ENCODE measurements at places on chromosomes 7 and 10.

DNA sequence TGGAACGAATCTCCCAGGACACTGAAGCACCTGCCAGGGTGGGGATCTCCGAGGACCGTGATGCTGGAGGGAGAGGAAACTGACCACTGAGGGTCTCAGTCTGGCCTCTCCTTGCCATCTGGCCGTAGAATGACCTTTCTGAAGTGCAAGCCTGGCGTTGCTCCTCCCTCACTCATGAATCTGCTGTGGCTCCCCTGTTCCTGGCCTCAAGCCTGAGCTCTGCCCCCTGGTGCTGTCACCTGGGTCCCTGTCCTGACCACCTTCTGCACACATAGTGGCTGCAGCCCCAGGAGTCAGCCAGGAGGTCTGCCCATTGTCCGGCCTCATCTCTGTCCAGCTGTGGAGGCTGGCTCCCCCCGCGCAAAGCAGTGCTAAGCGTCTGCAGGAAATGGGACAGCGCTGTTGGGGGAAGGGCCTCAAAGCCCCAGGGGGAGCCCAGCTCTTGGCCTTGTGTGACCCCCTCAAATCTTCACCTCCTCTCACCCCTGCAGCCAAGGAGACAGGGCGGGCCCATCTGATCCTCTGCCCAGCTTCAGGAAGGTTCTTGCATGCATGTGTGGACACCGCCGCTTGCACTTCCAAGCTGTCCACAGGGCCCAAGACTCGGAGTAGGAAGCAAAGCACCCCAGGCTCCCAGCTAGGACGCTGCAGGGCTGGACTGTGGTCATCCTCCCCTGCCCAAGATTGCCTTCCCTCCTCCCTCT is 65.7 kb downstream of the MYL10 start:
- DNase-seq = no peak

- DNase-seq = no peak
These were observed 143.2 kb downstream of the REEP3 start for GRCh38 chr10:63664341-63664885.

DNA sequence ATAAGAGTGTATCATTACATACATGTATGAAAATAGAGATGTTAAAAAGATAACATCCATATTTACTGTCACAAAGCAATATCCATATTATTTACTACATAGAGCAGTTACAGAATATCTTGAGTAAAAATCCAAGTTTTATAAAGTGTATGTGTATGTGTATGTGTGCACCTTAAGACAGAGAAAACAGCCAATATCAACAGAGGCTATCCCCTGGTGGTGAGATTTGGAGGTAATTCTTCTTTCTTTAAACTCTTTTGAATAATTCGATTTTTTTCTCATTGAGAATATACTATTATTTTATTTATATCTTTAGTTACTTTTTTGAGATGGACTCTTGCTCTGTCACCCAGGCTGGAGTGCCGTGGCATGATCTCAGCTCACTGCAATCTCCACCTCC is 18.4 kb downstream of the TRDMT1 start:
- no peak for DNase-seq

- no peak for DNase-seq
These were observed 318.3 kb upstream of the LRRN3 start for GRCh38 chr7:110772615-110773014.

All from T-helper 2 cell (primary cell).